ENCODE measurements at places on chromosomes 5 and 9.

- DNase-seq = no peak
These were observed 20.2 kb downstream of the ARSB start for GRCh38 chr5:78964889-78965288.

GRCh38 chr9:36487482-36488388, 85.0 kb upstream of the MELK start:
- DNase-seq = peak; percentile 89

DNA sequence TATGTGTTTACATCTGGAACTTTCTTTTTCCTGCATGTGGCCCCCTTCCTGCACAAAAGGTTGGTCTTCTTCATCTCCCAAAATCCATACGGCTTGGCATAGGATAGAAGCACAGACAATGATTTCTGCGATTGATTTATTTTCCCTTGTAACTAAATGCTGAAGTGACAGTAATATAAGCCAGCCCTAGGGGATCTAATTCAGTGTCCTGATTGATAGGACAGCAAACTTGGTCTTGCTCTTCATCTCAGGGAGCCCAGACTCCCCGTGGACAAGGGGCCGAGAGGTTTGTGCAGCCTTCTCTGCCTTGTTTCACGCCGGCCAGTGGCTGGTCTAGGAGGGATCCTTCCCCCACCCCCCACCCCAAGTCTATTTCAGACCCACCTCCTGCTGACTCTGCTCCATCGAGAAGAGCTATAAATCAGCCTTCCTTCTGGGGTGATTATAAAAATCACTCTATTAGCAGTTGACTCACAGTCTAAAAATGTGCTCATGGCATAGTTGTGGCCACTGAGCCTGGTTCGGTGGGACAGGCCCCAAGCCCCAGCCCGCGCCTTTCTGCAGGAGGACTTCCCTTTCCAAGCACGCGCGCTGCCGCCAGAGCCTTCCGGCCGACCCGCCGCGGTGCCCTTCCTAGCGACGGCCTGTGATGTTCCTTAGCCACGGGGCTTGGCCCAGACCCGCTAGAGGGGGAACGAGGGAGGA, 89.8 kb upstream of the COL5A1 start:
- DNase-seq = no peak

DNA sequence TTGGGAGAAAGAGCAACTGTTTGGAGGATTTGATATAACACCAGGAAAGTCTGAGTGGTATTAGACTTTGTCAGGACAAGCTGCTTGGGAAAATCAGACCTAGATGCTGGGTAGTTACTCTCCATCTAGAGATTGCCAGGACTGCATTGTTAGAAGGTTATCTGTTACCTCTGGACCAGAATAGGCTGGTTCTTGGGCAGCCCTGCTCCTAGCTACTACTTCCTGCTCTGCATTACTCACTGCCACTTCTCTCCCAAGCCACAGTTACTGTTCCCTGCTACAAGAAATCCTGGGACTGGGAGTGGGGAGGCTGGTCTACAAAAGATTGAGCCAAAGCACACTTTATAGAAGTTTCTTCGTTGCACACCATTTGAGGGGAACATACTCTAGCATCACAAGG, 95.5 kb upstream of the KCNN2 start:
- no peak for DNase-seq

GRCh38 chr5:74316064-74316603, 324.4 kb downstream of the ENC1 start:
- DNase-seq = no peak

GRCh38 chr5:126610160-126610559, 9.4 kb downstream of the PHAX start:
- no peak for DNase-seq

- DNase-seq = no peak
These were observed 523.6 kb upstream of the WWC1 start for GRCh38 chr5:167767795-167768194.

DNA sequence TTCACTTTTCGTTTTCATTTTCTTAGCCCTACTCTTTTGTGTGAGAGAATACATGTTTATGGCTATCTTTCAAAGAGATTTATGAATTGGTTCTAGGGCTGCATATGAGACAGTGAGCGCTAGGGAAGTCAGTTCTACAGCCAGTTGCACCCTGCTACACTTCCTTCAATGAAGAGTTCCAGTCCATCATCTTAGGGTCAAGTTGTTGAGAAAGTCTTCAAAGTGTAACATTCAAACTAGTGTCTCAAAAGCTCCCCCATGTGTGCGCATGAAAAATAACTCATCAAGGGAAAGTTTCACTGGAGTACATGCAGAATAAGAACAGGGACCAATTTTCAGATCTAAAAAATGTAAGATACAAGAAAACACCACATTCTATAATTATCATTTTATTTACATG, 317.2 kb downstream of the DEPDC1B start:
- no peak for DNase-seq

DNA sequence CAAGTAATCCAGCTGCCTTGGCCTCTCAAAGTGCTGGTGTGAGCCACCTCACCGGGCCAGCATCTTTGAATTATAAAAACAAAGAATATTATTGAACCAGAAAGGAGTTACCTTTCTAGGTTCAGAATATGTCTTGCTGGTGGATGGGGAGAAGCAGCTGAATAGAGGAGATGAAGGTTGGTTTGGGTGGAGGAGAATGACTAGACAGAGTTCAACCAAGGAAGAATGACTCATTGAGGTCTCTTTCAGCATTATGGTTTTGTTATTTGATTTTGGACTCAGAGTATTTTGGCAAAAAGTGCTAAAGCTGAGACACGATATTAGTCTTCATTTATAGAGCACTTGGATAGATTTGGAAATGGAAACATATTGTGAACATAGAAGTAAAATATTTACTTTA, 75.2 kb upstream of the MPDZ start:
- DNase-seq = no peak

DNA sequence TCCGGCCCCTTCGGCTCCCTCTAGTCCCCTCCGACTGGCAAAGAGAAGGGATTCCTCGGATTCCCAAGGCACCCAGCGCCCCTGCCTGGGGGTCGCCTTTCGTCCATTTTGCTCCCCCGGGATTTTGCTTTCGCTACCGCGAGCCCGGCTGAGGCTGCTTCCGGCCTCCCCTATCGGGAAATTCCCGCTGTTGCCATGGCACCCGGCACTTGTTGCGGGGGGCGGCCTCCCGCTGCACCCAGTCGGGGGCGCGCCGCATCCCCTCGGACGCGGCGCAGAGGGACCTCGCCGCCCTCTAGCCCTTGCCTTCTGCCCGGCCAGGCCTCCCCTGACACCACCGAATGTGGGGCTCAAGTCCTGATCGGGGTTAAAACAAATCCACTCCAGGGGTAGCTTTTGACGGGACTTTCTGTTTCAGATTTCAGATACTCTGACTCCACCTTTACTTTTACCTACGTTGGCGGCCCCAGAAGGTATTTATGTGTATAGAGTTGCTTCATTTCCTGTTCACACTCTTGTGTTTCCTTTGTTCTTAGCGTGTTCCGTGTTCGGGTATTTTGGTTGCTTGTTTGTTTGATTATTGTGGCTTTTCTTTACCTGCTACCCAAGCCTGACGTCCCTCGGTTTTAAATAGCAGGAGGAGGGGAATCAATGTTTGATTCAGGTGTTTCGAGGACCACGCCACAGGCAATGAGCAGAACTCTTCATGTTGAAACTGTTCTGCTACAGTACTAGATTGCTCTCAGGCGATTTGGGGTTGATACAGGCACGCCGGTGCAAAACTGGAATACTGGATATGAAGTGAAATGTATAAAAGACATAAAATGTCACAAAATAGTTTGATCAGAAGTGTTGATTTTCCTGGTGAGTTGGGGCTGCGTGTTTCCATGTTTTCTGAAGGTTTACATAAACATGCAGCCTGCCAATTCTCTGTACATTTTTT, 1.5 kb downstream of the PARP8 start:
- DNase-seq = peak; percentile 82

- no peak for DNase-seq
These were observed 41.8 kb downstream of the CCL28 start for GRCh38 chr5:43370352-43370751.

DNA sequence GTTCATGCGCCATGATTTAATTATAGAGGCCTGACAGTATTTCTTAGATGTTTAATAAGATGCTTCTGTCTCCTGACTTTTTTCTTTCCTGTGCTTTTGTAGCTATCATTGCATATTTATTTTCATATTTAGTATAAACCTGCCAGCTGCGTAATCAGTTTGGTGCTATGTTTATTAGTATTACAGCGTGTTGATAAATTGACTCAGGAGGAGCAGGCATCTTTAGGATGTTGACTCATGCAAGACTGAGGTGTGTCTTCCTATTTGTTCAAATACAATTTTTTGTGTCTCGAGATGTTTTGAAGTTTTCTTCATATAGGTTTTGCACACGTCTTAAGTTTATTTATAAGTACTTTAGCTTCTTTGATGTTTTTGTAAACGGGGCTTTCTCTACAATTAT, 35.9 kb upstream of the EXOC3 start:
- no peak for DNase-seq

- DNase-seq = no peak
These were observed 24.6 kb downstream of the PIK3R1 start for GRCh38 chr5:68240202-68240601.

GRCh38 chr9:14869671-14870070, 40.6 kb downstream of the FREM1 start:
- no peak for DNase-seq

- DNase-seq = no peak
These were observed 547.2 kb downstream of the CSNK1G3 start for GRCh38 chr5:124059200-124059599.

GRCh38 chr9:112605518-112605917, 112.4 kb downstream of the INIP start:
- no peak for DNase-seq

- DNase-seq = no peak
These were observed 29.3 kb downstream of the PAPPA start for GRCh38 chr9:116182876-116183275.

DNA sequence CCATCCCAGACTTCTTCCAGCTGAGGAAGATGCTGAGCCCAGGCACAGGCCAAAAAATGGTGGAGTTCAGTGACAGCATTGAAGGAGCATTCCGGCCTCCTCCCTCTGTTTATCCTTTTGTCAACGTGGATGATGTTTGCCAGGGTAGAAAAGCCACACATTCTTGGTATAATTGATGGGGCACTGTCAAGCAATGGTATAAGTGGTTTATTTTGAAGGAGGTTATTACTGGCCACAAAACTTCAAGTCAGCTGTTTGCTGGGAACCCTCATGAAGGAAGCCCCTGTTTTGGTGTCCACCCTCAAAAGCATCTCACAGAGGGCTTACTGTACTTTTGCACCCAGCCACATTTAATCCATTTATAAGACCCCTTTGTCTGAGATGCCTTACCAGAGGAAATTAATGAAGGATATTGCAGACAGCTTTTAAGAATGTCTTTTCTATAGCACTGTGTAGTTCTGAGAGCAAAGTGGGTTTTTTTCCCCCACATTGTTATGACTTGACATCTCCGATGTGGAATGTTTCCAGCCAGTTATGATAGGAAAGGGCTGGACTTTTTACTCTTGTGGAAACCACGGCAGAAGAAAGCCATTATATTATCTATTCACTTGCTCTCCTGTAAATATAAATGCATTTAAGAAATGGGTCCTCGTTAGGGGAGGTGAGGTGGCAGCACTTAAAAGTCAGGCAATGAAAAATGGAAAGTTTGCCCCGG, 95.5 kb upstream of the SPATA31D4 start:
- DNase-seq = no peak

All from activated gamma-delta T cell treated with Interleukin-2 at 50 U/mL for 16 hours (primary cell).